ENCODE measurements at places on chromosomes 1 and 21.

DNA sequence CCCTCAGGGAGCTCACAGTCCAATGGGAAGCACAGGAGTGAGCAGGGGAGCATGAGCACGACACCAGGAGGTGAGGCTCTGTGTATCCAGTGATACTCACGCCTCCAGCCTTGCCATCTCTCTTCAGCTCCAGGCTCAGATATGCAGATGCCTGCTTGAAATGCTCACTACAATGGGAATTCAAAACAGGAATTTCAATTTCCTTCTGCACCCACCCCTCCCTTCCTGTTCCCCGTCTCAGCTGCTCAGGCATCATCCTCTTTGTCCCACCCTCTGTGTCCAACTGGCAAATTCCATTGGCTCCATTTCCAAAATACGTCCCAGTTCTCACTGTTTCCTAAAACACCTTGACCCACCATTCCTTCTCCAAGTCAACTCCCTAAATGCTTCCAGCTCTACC is 58.9 kb downstream of the FBXO2 start:
- DNase-seq, result no peak

DNA sequence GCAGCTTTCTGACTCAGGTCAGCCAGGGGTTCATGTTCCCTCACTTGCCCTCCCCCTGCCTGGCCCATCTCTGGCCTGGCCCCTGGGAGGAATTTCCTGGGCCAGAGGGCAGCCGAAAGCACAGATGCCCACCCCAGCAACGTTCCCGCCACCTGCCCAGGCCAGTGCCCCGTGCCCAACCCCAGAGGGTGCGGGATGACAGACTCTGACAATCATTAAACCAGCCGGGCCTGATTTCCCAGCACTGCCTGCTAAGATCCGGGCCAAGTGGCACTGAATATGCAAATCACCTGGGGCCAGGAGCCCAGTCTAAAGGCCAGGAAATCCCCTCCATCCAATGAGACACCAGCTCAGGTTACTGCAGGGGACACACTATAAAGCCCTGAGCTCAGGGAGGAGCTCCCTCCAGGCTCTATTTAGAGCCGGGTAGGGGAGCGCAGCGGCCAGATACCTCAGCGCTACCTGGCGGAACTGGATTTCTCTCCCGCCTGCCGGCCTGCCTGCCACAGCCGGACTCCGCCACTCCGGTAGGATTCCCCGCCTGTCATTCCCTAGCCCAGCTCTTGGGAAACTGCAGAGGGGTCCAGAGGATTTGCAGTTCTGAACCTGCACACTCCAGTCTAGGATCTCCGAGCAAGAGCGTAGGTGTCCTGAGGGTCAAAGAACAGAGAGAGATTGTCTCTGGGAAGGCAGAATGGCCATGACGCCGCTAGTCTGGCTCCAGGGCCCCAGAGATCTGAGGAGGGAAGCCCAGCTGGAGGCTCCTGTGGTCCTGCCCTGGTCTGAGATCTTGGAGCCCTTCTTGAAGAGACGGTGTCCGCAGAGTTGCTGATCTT is at the start of gene ELF3:
TSS of gene ELF3 (plus strand) at position 408 of the 836 bp plus-strand sequence. CDS start 550 bp downstream, outside the sequence.
- no peak for DNase-seq

- no peak for DNase-seq
Measured at GRCh38 chr1:173590557-173590956, 12.3 kb downstream of the SLC9C2 start.

GRCh38 chr1:195026792-195027191 is 1581.4 kb downstream of the KCNT2 start:
- DNase-seq, result no peak

GRCh38 chr1:5973771-5974170 is 18.5 kb downstream of the NPHP4 start:
- no peak for DNase-seq

- no peak for DNase-seq
Measured at GRCh38 chr1:205596876-205597275, 34.9 kb downstream of the ELK4 start.

- no peak for DNase-seq
Measured at GRCh38 chr1:26203642-26204318, 13.4 kb downstream of the CATSPER4 start.

DNA sequence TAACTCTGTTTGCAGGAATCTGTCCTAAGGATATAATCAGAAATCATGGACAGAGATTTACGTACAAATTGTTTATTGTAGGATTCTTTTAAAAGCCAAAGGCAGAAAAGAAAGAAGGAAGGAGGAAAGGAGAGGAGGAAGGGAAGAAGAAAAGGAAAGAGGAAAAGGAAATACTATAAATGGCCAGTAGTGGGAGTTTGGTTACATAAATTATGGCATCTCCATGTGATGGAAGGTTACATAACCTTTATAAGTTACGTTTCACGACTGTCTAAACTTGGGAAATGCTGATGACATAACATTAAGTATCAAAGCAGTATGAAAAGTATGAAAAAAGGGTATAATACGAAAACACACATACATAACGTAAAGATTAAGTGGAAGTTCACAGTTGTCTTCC is 39.0 kb downstream of the SMYD2 start:
- no peak for DNase-seq

DNA sequence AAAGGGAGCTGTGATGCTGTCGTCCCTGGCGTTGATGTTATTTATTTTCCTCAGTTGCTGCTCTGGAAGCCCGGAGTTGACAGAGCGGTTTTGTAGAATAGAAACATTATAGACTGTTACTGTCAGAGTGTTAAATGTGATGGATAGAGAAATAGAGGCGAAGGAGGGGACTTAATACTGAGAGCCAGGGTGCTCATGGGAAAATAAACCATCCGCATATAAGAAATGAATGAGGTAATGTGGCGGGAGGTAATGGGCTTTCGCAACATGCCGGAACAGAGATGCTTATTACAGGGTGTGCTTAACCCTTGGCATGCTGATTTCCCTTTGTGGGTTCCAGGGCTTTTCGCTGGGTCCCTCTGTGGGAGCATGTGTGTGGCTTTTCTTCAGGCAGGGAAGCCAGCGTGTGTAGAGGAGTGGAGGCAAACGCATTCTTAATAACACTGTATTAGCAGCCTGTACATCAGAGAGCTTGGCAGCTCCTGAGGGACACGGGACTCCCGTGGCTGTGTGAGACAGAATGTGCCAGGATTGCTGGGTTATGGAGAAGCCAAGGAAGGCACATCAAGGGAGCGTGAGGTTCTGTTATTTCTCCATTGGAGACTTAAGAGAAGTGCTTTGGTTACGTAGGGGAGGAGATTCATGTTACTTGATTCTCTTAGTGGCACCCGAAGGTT is 141.0 kb downstream of the PBX1 start:
- no peak for DNase-seq

- DNase-seq, result peak; percentile 51
Measured at GRCh38 chr1:27525296-27526272, 35.6 kb upstream of the WASF2 start.

DNA sequence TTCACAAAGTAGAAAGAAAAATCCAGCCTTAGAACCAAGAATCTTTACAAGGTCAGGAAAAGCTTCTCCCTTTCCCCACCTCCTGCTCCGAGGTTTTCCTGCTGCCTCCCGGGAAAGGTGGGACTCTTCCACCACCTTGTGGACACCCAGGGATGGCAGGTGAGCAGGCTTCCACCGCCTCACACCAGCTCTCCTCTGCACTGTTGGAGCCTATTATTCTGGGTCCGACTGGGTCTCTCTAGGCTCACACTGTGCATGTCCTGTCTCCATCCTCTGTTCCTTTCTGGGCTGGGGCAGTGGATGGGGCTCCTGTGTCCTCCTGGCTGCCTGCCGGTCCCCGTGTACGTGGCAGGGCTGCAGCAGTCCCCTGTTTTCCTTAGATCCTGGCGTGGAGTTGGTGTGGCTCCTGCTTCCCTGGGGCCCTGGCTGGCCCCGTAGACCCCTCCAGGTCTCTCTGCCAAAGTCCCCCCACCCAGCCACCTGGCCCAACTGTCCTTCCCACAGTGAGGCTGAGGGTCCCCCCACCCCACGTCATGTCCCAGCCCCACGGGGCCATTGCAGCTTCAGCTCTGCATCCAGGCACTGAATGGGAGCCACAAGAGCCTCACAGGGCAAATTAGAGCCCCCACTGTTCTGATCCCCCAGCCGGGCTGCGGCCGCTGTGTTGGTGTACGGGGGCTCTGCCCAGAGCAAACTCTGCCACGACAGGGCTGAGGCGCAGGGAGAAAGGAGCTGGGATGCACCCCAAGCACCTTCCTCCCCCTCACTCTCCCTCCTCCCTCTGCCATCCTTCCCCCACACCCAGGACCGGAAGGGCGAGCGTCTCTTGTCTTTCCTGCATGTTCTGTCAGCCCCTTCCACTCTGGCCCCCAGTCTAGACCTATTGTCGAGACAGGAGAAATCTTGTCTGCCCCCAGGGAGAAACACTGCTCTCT is 3.3 kb upstream of the SLC45A1 start:
- peak; percentile 68 for DNase-seq

DNA sequence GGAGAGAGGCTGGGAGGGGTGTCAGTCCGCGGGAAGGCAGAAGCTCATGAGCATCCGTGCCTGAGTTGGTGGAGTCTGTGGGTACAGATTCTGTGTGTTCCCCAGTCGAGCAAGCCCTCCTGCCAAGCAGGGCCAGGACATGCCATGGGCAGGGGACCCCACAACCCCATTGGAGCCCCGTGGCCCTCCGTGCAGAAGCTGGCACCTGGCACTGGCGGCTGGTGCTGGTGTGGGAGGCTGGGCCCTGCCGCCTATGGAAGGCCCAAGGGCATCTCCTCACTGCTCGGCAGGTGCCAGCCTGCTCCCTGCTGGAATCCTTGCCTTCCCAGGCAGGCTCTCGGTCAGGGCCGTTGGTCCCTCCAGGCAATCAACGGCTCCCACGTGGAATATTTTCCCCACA is 73.7 kb downstream of the UBE2T start:
- DNase-seq, result no peak

DNA sequence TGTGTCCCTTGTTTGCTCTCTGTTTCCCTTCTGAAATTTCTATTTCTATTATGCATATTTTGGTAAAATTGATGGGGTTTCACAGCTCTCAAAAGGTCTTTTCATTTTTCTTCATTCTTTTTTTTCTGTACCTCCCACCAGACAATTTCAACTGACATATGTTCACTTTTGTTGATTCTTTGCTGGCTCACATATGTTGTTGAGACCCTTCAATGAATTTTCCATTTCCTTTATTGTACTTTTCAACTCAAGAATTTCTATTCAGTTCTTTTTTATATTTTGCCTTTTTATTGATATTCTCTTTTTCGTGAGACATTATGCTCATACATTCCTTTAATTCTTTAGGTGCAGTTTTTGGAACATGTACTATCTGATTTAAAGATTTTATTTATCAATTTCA is 102.6 kb upstream of the GRIK1 start:
- no peak for DNase-seq

DNA sequence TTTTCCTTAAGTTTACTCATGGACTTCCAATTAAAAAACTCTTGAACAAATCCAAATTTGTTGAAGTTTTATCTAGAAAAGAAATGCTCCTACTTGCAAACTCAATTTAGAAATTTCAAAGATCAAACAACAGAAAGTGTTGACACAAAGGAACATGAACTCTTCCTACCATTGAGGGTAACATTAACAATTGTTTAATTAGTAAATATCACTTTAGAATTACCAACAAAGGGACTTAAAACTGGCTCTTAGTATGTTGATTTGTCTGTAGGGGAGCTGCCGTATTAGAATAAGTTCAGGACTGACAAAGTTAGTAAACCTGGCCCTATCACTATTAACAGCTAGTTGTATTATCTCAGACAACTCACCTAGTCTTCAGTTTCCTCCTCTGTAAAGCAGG is 57.9 kb downstream of the CCDC18 start:
- no peak for DNase-seq

GRCh38 chr1:97505816-97506215 is 415.0 kb downstream of the DPYD start:
- no peak for DNase-seq

- no peak for DNase-seq
Measured at GRCh38 chr1:243299069-243299468, 43.2 kb downstream of the SDCCAG8 start.

GRCh38 chr1:211580303-211580687 is 1.3 kb upstream of the SLC30A1 start:
- no peak for DNase-seq

DNA sequence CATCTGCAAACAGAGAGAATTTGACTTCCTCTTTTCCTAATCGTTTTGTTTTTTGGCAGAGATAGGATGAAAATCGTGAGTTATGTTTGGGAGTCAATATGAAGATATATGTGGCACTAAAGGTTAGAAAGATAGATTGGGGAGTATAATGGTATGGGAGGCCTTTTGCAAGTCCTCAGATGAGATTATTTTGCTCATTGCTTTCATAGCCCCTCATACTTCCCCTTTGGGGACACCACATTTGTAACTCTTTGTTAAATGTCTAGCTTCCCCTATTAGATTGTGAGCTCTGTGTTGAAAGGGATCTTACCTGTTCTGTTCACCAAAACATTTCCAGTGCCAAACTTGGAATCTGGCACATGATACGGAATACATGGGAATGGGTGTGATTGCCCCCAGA is 30.2 kb downstream of the RAVER2 start:
- DNase-seq, result no peak
